ENCODE measurements at places on chromosomes 12 and 14.

- DNase-seq: no peak
Observed at GRCh38 chr12:92294676-92295440, 149.2 kb upstream of the BTG1 start.

GRCh38 chr12:67881565-67881964, 107.7 kb upstream of the IFNG-AS1 start:
- DNase-seq: no peak

DNA sequence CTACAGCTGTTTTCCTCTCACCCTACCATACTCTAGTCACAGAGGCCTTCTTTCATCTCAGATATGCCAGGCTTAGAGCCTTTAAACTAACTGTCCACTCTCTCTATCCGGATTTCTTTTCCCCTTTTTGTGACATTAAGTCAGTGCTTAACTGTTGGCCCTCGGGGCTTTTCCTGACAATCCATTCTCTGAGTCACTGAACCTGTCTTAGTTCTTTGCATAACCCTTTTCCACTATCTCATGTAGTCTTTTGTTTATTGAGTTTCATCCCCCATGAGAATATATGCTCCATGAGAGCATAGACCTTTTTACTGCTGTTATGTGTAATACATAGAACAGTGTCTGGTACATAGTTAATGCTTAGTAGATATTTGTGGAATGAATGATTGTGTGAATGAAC, 68.7 kb downstream of the PLEKHA5 start:
- peak; percentile 54 for DNase-seq

GRCh38 chr14:102545461-102546265, 36.1 kb upstream of the ANKRD9 start:
- no peak for DNase-seq

- no peak for DNase-seq
Observed at GRCh38 chr14:48723841-48724495, 862.2 kb downstream of the RPS29 start.

All from T47D (cell line).